NB4 (cell line): ENCODE measurements at places on chromosomes 5 and 9.

DNA sequence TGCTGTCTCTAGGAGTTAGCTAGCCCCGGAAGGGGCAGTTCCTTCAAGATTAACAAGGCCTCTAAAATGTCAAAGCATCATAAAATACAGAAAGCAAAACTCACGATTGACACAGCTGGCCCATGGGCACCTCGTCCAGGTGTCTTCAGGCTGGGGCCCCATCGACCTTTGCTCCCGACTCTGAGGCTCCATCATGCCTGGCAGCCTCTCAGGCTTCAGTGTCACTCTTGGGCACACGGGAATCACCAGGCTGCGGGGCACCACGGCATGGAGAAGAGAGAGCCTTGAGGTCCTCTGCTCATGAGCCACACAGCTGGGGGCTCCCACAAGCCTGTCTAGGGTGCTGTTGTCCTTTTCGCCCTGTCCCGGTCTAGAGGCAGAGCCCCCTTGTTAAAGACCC is 161.2 kb downstream of the GAPVD1 start:
- no peak for DNase-seq

DNA sequence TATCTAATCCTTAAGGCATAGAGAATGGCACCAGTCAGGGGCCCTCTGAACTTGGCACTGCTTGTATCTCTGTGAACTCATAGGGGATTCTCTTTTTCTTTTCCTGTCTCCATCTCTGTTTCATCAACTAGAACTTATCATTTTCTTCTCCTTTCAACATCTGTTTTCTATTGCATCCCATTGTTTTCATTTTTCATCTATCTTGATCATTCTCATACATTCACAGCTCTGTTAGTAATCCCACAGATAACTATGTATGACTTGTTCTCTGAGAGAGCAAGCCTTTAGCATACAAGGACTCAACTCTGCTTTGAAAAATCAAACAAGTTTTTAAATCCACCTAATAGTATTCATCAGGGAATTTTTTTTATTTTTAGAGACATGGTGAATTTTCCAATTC is 264.3 kb downstream of the ARRDC3 start:
- DNase-seq, result no peak

DNA sequence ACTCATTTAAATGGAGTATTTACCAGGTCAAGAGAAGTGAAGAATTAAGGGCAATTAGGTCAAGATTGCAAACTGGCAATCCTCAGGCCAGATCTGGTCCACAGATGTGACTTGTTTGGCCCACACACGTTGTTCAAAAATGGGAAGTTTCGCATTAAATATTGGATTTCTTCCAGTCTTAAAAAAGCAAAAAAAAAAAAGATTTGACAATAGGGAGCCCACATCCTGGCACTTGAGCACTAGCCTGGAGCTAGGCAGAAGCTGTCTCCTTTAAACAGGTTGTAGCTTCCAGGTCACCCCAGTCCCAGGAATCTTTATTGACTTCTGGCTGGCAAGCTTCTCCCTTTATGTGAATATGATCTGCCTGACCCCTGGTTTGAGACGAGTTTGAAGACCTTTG is 520.4 kb downstream of the RAB3C start:
- no peak for DNase-seq

- DNase-seq, result peak; percentile 84
Measured at GRCh38 chr9:36127652-36128244, 8.8 kb upstream of the GLIPR2 start.

DNA sequence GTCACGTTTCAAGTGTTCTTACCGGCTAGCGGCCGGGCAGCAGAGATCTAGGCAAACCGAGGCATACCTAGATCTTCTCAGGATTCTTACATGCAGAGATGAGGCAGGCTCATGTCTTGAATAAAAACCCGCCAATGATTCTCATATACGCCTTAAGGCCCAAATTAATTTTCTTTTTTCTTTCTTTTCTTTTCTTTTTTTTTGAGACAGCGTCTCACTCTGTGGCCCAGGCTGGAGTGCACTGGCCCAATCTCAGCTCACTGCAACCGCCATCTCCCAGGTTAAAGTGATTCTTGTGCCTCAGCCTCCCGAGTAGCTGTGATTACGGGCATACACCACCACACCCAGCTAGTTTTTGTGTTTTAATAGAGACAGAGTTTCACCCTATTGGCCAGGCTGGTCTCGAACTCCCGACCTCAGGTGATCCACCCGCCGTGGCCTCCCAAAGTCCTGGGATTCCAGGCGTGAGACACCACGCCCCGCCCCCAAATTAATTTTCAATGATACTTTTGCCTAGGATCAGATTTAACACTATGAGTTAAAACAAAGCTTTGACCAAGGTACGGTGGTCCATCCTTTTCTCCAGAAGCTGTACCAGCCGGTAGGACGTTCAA is 1.5 kb downstream of the C9orf40 start:
- DNase-seq, result no peak

GRCh38 chr9:35716230-35716629 is 15.8 kb downstream of the TLN1 start:
- no peak for DNase-seq

DNA sequence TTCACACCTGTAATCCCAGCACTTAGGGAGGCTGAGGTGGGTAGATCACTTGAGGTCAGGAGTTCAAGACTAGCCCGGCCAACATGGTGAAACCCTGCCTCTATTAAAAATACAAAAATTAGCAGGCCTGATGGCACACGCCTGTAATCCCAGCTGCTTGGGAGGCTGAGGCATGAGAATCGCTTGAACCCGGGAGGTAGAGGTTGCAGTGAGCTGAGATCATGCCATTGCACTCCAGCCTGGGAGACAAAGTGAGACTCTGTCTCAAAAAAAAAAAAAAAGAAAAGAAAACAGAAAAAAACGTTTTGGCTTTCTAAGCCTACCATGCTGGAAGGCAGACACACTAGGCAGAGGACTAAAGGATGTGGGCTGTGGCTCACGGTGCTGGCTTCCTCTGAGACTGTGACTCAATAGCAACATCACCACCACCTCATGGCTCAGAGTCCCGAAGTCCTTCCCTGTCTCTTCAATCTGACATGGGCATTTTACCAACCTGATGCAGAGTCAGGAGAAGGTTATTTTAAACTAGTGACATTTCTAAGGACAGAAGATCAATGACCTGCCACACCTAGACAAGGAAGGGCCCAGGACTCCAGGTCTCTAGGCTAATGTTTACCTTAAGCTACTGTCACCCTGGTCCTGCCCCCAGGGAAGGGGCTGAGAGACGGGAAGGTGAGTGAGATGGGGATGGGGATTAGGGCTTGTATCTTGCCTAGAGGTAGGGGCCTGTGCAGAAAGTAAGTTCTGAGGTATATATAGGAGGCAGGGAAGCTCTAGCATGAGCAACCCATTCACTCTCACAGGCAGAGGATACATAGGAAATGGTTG is 3.7 kb downstream of the ECSCR start:
- peak; percentile 89 for DNase-seq

DNA sequence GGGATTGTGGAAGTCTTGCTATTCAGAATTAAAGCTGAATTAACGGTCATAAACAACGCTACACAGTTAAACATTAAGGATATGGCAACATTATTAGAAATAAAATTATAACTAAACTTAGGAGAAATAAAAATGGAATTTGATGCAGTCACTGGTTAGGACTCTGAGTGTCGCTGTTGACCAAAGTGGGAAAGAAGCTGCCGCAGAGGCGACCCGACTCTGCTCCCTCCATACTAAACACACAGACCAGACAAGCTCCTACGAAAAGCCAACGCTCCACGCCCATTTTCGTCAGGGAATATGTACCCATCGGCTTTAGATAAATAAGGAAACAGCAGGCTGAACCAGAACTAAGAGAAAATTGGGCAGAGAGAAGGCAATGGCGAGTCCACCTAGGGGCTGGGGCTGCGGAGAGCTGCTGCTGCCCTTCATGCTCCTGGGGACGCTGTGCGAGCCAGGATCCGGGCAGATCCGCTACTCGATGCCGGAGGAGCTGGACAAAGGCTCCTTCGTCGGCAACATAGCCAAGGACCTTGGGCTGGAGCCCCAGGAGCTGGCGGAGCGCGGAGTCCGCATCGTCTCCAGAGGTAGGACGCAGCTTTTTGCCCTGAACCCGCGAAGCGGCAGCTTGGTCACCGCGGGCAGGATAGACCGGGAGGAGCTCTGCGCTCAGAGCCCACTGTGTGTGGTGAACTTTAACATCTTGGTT is at the start of gene PCDHGA5:
TSS of gene PCDHGA5 (plus strand) at position 211 of the 709 bp plus-strand sequence. CDS start at position 380, 169 bp downstream.
- no peak for DNase-seq

GRCh38 chr9:37582548-37583157 is 6.5 kb upstream of the FBXO10 start:
- DNase-seq, result peak; percentile 54

GRCh38 chr9:133461975-133462374 is 2.2 kb downstream of the CACFD1 start:
- no peak for DNase-seq

- no peak for DNase-seq
Measured at GRCh38 chr9:126342621-126343031, 16.0 kb downstream of the MVB12B start.

GRCh38 chr9:69542942-69543704 is 129.0 kb downstream of the APBA1 start:
- DNase-seq, result peak; percentile 14

- no peak for DNase-seq
Measured at GRCh38 chr5:59107692-59108091, 524.8 kb downstream of the RAB3C start.

DNA sequence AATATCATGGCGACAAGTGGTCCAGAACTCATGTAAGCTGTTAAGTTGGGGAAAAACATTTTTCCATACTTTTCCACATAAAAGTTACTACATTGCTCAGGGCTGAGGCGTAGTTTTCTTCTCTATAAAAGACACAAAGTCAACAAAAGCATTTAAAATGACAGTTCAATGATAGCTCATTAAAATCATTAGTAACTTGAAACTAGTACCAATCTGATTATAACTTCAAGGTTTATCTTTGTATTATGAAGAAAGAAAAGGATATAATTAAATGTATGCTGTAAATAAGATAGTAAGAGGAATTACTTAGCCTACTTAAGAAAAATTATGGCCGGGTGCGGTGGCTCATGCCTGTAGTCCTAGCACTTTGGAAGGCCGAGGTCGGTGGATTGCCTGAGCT is 9.9 kb downstream of the NME5 start:
- no peak for DNase-seq

DNA sequence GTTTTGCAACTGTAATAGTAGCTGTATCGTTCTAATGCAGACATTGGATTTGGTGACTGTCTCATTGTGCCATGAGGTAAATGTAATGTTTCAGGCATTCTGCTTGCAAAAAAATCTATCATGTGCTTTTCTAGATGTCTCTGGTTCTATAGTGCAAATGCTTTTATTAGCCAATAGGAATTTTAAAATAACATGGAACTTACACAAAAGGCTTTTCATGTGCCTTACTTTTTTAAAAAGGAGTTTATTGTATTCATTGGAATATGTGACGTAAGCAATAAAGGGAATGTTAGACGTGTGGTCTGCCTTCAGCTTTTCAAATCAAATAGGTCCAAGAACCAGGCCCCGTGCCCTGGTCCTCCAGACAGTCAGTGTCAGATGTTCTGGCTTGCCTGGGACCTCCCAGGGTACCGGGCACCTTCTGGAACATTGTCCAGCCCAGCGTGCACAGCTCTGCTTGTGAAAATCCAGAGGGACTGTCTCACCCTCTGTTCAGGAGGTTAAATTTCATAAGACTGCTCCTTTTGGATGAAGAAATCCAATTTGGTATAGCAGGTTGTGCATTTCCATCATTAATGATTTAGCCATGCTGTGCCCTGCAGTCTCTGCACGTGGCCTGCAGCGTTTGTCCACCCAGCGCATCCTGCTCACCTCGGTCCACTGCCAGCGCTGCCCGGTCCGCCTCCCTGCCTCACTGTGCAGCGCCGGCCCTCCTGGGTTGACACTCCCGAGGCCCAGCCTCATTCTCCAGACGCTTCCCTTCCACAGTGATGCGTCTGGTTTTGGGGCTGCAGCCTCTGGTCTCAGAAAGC is 6.6 kb upstream of the AHRR start:
- DNase-seq, result no peak

- DNase-seq, result no peak
Measured at GRCh38 chr5:36706662-36707061, 100.3 kb downstream of the SLC1A3 start.

GRCh38 chr9:131008909-131009618 is at the start of gene LAMC3:
TSS of gene LAMC3 (plus strand) at chr9:131009174. CDS start at chr9:131009215, 41 bp downstream.
- DNase-seq, result no peak

- DNase-seq, result no peak
Measured at GRCh38 chr5:80659106-80659505, 4.3 kb upstream of the DHFR start.

GRCh38 chr5:174423558-174423957 is 300.8 kb upstream of the MSX2 start:
- no peak for DNase-seq

DNA sequence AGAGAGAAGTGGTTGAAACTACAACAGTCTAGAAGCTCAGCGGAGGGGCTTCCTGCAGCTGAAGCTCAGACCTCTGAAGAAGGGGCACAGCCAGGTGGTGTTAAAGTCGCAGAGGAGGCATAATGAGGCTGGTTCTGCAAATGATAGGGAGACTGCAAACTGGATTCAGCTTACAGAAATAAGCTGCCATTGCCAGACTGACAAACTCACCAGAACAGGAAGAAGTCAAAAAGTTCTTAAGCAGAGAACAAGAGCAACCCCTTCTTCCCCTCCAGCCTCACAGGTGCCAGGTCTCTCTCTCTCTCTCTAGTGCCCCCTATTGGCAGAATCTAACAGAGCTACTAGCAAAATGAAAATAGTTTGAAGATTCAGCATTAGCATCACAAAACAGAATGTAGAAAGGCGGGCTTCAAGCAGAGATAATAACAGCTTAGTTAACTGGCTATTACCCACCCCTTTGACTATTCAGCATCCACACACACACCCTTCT is 76.7 kb downstream of the GRAMD2B start:
- peak; percentile 61 for DNase-seq

GRCh38 chr5:141973871-141974595 is 5.1 kb downstream of the RNF14 start:
- no peak for DNase-seq

DNA sequence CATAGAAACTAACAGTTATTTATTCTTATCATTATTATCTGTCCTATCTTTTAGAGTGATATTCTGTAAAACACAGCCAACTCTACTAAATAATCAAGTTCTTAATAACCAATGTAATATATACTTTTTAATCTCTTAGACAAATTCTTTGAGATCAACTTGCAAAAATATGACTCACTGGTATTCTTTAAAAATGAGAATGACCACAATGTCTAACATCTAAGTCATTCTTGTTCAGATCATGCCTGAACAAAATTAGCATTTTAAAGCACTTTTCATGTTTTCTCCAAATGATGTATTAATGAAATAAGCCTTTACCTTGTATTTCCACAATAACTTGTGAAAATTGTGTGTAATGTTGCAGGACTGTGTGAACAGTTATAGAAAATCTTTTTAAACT is 356.9 kb upstream of the RGMB start:
- no peak for DNase-seq

- DNase-seq, result peak; percentile 22
Measured at GRCh38 chr5:41908374-41909079, 4.4 kb downstream of the RIMOC1 start.

- no peak for DNase-seq
Measured at GRCh38 chr5:101163088-101163487, 260.0 kb upstream of the ST8SIA4 start.

GRCh38 chr9:6443661-6444060 is 30.7 kb downstream of the UHRF2 start:
- no peak for DNase-seq
